ENCODE measurements at places on chromosomes 5 and 9.

DNA sequence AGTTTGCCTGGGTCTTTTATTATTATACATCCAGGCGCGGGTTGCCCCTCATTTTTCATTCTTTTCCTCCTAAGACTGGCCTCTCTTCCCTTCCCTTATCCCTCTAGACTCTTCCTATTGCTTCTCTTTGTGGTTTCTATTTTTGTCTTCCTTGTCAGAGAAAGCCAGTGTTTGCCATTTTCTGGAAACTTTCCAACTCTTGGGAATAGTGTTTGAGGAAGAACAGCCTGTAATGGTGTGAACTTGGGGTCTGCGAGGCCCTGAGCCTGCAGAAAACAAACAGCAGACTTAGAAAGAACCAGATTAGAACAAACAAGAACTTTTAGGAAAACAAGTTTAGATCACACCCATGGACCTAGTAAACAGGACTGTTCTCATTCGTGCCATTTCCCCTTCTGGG, 15.5 kb downstream of the PRKACG start:
- no peaks in the 10 kb centered on the region for H3K36me3 ChIP-seq
- no peak overlapping the region for H3K4me3 ChIP-seq
- H3K27me3 ChIP-seq = no peaks in the 10 kb centered on the region
- no peak for DNase-seq

DNA sequence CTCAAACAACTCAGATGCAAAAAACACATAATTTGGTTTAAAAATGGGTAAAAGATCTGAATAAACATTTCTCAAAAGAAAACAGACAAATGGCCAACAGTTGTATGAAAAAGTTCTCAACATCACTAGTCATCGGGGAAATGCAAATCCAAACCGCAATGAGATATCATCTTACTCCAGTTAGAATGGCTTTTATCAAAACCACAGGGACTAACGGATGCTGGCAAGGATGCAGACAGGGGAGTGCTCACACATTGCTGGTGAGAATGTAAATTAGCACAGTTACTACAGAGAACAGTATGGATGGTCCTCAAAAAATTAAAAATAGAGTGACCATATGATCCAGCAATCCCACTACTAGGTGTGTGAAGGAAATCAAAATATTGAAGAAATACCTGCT, 589.1 kb upstream of the ADAMTS16 start:
- H3K27me3 ChIP-seq = no peaks in the 10 kb centered on the region
- no peak for DNase-seq
- no peaks in the 10 kb centered on the region for H3K4me1 ChIP-seq
- H3K4me3 ChIP-seq = no peak overlapping the region
- no peaks in the 10 kb centered on the region for H3K36me3 ChIP-seq

- no peak overlapping the region for H3K27ac ChIP-seq
- no peaks in the 10 kb centered on the region for H3K4me1 ChIP-seq
- no peak for DNase-seq
- H3K36me3 ChIP-seq = peaks cover 26% of the 10 kb centered on the region
Observed at GRCh38 chr9:125021069-125021468, 80.2 kb upstream of the GOLGA1 start.

DNA sequence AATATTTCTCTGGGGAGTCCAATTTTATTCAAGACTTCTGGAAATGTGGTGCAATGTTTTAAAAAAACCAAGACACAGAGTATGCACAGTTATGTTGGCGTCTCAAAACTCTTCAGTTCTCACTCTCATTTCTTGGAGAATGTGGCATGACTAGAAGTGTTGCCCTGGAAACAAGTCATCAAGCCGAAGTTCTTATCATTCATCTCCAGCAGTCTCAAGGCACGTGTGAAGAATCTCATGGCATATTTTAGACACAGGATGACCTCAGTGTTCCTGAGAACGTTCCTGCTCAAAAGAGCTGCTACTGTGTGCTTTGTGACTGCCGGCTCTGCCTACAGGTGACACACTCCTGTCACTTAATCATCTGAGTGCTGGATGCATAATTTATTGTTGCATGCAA, 147.4 kb upstream of the IRX4 start:
- H3K27me3 ChIP-seq = no peaks in the 10 kb centered on the region
- no peak for DNase-seq
- no peak overlapping the region for H3K27ac ChIP-seq
- H3K36me3 ChIP-seq = no peaks in the 10 kb centered on the region
- no peaks in the 10 kb centered on the region for H3K4me1 ChIP-seq

- no peak overlapping the region for H3K4me3 ChIP-seq
- H3K27me3 ChIP-seq = no peaks in the 10 kb centered on the region
- H3K27ac ChIP-seq = no peak overlapping the region
- DNase-seq = peak; percentile 78
- peaks cover 4% of the 10 kb centered on the region for H3K4me1 ChIP-seq
- H3K36me3 ChIP-seq = no peaks in the 10 kb centered on the region
Observed at GRCh38 chr5:181088289-181088688, 42.7 kb downstream of the OR2V1 start.
